Type B pancreatic cell (in vitro differentiated cells): ENCODE measurements at places on chromosomes 5 and 9. TPM values are rescaled to one million over a fixed set of nuclear protein-coding genes. Genes with fewer than 3 reads are reported as not detected.

Gene ZNF354B
- 20.2 and 27.8 TPM in 2 replicates for total RNA-seq

Gene LHX3
- total RNA-seq: 0.10 and 0.90 TPM in 2 replicates

Gene FOXD4
- total RNA-seq: 0.17 and 0.75 TPM in 2 replicates

Gene IFNA21
- total RNA-seq: not detected in 2 replicates

Gene SLC36A2
- total RNA-seq: not detected in 2 replicates

Gene SPATA31A3
- not detected in 2 replicates for total RNA-seq

Gene QSOX2
- 15.6 and 23.6 TPM in 2 replicates for total RNA-seq

Gene CDH9
- 0.68 TPM in 1 of 2 replicates, not detected in the other for total RNA-seq

Gene EIF4EBP3
- total RNA-seq: 4.8 and 8.4 TPM in 2 replicates

GRCh38 chr9:105195259-105195658 is 49.2 kb upstream of the SLC44A1 start:
- no peaks in the 10 kb centered on the region for H3K27me3 ChIP-seq
- H3K27ac ChIP-seq: no peak overlapping the region
- no peaks in the 10 kb centered on the region for H3K36me3 ChIP-seq
- no peak overlapping the region for H3K4me3 ChIP-seq
- H3K4me1 ChIP-seq: no peaks in the 10 kb centered on the region

GRCh38 chr5:53035868-53036381 is 46.8 kb downstream of the ITGA2 start:
- no peak overlapping the region for H3K27ac ChIP-seq
- no peaks in the 10 kb centered on the region for H3K27me3 ChIP-seq
- peaks cover 7% of the 10 kb centered on the region for H3K36me3 ChIP-seq
- DNase-seq: no peak
- H3K4me1 ChIP-seq: peaks cover 27% of the 10 kb centered on the region
- H3K4me3 ChIP-seq: no peak overlapping the region

DNA sequence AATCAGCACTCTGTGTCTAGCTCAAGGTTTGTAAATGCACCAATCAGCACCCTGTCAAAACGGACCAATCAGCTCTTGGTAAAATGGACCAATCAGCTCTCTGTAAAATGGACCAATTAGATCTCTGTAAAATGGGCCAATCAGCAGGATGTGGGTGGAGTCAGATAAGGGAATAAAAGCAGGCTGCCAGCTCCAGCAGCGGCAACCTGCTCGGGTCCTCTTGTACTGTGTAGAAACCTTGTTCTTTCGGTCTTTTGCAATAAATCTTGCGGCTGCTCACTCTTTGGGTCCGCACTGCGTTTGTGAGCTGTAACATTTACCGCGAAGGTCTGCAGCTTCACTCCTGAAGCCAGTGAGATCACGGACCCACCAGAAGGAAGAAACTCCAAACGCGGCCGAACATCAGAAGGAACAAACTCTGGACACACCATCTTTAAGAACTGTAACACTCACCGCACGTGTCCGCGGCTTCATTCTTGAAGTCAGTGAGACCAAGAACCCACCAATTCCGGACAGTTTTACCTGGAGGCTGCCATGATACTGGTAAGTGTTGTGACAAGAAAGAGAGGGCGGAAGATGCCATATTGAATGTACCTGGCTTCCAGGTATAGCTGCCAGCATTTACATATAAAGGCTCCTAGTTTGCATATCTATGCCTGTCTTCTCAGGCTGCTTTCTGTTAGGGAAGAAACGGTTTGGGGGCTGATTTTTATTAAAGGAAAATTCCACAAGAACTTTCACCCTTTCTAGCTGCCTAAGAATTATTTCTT is 758.5 kb upstream of the CTNND2 start:
- DNase-seq: no peak
- no peak overlapping the region for H3K4me3 ChIP-seq
- H3K27ac ChIP-seq: no peak overlapping the region
- H3K4me1 ChIP-seq: no peaks in the 10 kb centered on the region

DNA sequence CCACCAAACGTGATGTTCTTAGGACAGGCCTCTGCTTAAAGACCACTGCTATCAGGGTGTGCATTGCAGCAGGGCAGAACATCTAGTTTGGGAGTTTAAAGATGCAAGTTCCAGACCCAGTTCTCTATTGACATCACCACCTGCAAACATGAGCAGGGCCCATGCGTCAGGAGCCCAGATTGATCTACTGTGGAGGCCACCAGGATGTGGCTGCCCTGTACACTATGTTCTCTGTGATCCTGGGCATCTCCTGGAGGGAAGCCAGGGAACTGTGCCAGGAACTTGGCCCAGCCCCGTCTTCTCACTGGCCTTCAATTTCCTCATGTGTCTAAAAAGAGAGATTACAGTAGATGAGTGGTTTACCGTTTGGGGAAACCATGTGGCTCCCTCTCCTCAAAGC is 87.1 kb downstream of the PDE6A start:
- DNase-seq: no peak
- H3K4me1 ChIP-seq: peaks cover 6% of the 10 kb centered on the region
- H3K4me3 ChIP-seq: no peak overlapping the region
- H3K27me3 ChIP-seq: no peaks in the 10 kb centered on the region
- no peak overlapping the region for H3K27ac ChIP-seq

DNA sequence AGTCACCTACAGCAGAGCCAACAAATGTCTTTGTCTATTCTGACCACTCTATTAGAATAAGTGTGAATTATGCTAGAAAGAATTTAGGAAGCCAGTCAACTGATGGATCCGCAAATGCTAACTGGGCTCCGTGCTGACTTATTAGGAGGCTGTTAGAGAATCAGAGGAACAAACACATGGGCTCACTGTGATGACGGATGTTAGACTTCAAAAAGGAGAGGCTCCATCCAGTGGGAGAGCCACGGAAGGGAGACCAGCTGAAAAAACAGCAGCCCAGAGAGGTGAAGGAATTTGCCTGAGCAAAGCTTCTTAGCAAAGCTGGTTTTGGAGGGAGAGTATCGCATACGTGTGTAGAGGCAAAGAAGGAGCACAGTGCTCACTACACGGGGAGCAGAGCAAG is 5.8 kb upstream of the TGFBI start:
- no peak for DNase-seq
- H3K27me3 ChIP-seq: peaks cover 70% of the 10 kb centered on the region
- H3K36me3 ChIP-seq: no peaks in the 10 kb centered on the region
- no peak overlapping the region for H3K27ac ChIP-seq

GRCh38 chr9:16509997-16510396 is 360.5 kb downstream of the BNC2 start:
- no peak for DNase-seq
- peak overlapping the region; percentile 25 for H3K27ac ChIP-seq
- H3K4me3 ChIP-seq: no peak overlapping the region
- peaks cover 7% of the 10 kb centered on the region for H3K36me3 ChIP-seq
- no peaks in the 10 kb centered on the region for H3K27me3 ChIP-seq

DNA sequence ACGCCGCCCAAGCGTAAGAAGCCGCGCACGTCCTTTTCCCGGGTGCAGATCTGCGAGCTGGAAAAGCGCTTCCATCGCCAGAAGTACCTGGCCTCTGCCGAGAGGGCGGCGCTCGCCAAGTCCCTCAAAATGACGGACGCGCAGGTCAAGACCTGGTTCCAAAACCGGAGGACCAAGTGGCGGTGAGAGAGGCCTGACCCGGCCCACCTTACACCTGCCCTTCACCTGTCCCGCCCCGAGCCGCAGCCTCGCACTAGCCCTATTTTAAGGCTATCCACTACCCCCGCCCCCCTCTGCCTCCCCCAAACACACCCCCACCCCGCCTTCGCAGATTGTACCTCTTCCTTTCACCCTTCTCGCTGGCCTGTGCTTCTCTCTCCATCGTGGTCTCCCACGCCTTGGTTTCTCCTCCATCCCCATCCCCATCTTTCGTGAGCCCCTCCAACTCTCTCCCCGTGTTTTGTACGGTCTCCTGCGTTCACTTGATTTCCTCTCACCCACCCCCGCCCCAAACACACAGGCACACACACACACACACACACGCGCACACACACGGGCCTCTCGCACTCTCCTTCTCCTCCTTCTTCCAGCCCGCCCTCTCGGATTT is 1.3 kb downstream of the TLX3 start:
- peaks cover 3% of the 10 kb centered on the region for H3K36me3 ChIP-seq
- no peak for DNase-seq
- H3K27ac ChIP-seq: no peak overlapping the region
- peak overlapping the region; percentile 68 for H3K4me3 ChIP-seq

GRCh38 chr9:78112004-78112403 is 80.4 kb upstream of the GNAQ start:
- no peak for DNase-seq
- no peaks in the 10 kb centered on the region for H3K36me3 ChIP-seq
- no peak overlapping the region for H3K27ac ChIP-seq
- H3K4me3 ChIP-seq: no peak overlapping the region

DNA sequence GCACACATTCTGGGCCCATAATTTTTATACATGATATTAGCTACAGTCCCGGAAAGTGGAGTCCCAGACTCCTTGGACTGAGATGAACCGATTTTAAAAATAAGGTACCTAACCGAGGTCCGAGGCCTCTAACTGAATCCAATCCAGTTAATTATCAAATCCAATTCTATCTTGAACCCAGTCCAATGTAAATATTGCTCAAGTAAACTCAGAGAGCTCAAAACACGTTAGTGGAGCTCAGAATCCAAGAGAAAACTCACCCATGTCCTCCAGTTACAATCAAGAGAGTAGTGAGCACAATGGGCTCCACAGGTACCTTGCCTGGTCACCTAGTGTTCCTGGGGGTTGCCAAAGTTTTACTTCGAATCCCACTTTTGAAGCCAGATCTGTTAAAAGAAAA is 37.9 kb upstream of the DIRAS2 start:
- no peak overlapping the region for H3K4me3 ChIP-seq
- no peak overlapping the region for H3K27ac ChIP-seq
- H3K27me3 ChIP-seq: no peaks in the 10 kb centered on the region
- H3K4me1 ChIP-seq: no peaks in the 10 kb centered on the region

- no peak overlapping the region for H3K27ac ChIP-seq
- H3K36me3 ChIP-seq: no peaks in the 10 kb centered on the region
- no peak overlapping the region for H3K4me3 ChIP-seq
- H3K4me1 ChIP-seq: peaks cover 29% of the 10 kb centered on the region
- H3K27me3 ChIP-seq: peaks cover 56% of the 10 kb centered on the region
Measured at GRCh38 chr5:135694906-135695305, 116.1 kb upstream of the CXCL14 start.

- H3K4me1 ChIP-seq: peaks cover 3% of the 10 kb centered on the region
- no peak overlapping the region for H3K4me3 ChIP-seq
- H3K27me3 ChIP-seq: peaks cover 21% of the 10 kb centered on the region
- H3K36me3 ChIP-seq: peaks cover 4% of the 10 kb centered on the region
- H3K27ac ChIP-seq: no peak overlapping the region
Measured at GRCh38 chr5:2680979-2681378, 70.5 kb downstream of the IRX2 start.

DNA sequence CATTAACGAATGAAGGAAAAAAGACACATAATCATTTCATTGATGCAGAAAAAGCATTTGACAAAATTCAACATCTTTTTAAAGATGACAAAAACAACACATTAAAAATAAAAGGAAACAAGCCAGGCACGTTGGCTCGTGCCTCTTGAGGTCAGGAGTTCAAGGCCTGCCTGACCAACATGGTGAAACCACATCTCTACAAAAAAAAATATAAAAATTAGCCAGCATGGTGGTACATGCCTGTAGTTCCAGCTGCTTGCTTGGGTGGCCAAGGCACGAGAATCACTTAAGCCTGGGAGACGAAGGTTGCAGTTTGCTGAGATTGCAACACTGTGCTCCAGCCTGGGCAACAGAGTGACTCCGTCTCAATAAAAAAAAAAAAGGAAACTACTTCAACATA is 77.0 kb downstream of the ERCC6L2 start:
- no peak overlapping the region for H3K27ac ChIP-seq
- H3K4me3 ChIP-seq: no peak overlapping the region
- no peaks in the 10 kb centered on the region for H3K27me3 ChIP-seq
- H3K36me3 ChIP-seq: peaks cover 54% of the 10 kb centered on the region
- no peak for DNase-seq

DNA sequence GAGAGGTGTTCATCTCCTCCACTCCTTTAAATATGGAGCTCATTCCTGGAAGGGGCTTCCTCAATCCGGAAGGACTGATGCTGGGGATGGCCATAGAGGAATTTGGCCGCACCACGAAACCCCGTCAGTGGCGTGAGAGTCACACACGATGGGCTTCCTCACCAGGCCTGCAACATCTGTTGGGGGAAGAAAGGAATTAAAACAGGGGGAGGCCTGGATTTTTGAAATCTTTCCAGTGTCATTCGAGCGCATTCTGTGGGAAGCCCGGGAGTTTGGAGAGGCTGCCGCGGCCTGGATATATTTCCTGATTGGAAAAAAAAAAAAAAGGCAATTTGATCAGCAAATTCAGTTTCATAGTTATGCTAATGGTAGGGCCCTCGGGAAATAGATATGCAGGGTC is 76.3 kb upstream of the ORM1 start:
- no peak for DNase-seq
- H3K36me3 ChIP-seq: peaks cover under 1% of the 10 kb centered on the region
- no peak overlapping the region for H3K27ac ChIP-seq
- H3K27me3 ChIP-seq: no peaks in the 10 kb centered on the region
- no peak overlapping the region for H3K4me3 ChIP-seq

DNA sequence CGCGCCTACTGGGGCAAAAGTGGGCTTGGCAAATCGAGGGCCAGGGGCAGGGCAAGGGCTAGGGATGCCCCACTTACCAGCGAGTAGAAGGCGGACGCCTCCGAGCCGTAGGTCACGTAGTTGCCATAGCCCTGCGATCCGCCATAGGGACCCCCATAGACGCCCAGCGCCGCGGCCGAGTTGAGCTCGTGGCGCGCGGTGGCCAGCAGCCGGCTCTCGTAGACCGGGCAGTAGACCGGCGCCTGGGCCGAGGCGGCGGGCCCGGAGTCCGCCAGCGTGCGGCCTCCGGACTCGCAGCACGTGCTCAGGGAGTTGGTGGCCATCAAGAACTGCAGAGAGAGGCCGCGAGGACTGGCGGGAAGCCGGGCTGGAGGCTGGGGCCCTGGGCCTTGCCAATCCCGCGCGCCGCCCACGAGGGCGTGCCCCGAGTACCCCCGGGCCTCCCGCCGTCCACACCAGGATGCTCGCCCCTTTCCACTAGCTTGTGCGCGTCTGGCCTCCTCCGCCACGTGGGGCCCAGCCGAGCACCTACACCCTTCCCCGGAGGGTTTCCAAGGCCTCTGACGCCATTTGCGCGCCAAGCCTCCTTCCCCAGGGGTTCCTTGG is 891 bp downstream of the IRX4 start:
- H3K27ac ChIP-seq: no peak overlapping the region
- DNase-seq: no peak
- H3K36me3 ChIP-seq: peaks cover 3% of the 10 kb centered on the region
- peaks cover 4% of the 10 kb centered on the region for H3K4me1 ChIP-seq
- H3K27me3 ChIP-seq: peaks cover 71% of the 10 kb centered on the region

- no peak overlapping the region for H3K4me3 ChIP-seq
- H3K36me3 ChIP-seq: no peaks in the 10 kb centered on the region
- DNase-seq: no peak
- H3K4me1 ChIP-seq: peaks cover 3% of the 10 kb centered on the region
- H3K27ac ChIP-seq: no peak overlapping the region
- H3K27me3 ChIP-seq: no peaks in the 10 kb centered on the region
Measured at GRCh38 chr9:87886933-87887505, 4.3 kb downstream of the SPATA31E1 start.

- no peaks in the 10 kb centered on the region for H3K36me3 ChIP-seq
- H3K27ac ChIP-seq: no peak overlapping the region
- H3K4me3 ChIP-seq: no peak overlapping the region
- H3K4me1 ChIP-seq: peaks cover 19% of the 10 kb centered on the region
- peaks cover 1% of the 10 kb centered on the region for H3K27me3 ChIP-seq
Measured at GRCh38 chr5:36305571-36306326, 4.0 kb upstream of the RANBP3L start.
